ENCODE measurements at places on chromosomes 4 and X.

DNA sequence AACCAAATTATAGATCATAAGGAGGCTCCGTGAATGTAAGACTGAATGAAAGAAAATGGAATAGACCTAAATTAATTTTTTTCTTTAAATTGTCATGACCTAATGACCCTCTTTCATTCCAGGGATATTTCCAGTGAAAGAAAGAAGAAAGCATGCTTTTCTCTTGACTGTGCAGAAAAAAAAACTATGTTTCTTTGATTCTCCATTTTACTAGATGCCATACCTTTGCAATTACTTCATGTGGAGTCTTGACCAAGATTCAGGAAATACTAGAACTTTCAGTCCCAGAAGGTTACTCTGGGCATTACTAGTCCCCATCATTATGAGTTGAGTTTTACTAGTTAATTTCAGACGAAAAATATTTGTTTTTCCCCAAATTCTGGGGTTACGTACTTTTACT is 6.4 kb upstream of the COMMD8 start:
- H3K4me1 ChIP-seq = peaks cover 17% of the 10 kb centered on the region
- no peak overlapping the region for H3K27ac ChIP-seq
- no peaks in the 10 kb centered on the region for H3K36me3 ChIP-seq
- no peaks in the 10 kb centered on the region for H3K27me3 ChIP-seq

DNA sequence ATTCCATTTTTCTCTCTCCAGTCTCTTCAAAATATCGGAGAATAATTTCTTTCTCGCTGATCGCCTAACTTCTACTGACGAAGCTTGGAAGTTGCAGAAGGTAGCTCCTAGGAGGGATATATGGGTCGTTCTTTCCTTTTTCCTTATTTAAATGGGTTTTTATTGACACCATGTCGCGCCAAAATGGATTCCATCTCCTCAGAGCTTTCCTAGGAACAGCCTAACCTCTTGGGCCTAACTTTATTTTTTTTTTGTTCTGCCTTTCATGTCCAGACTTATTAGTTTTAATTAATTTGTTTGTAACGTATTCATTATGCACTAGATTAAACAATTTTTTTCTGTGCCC is 359.4 kb upstream of the ZCCHC13 start:
- no peak for DNase-seq
- peak overlapping the region; percentile 69 for H3K4me3 ChIP-seq
- H3K27ac ChIP-seq = peak overlapping the region; percentile 52
- H3K4me1 ChIP-seq = no peaks in the 10 kb centered on the region

DNA sequence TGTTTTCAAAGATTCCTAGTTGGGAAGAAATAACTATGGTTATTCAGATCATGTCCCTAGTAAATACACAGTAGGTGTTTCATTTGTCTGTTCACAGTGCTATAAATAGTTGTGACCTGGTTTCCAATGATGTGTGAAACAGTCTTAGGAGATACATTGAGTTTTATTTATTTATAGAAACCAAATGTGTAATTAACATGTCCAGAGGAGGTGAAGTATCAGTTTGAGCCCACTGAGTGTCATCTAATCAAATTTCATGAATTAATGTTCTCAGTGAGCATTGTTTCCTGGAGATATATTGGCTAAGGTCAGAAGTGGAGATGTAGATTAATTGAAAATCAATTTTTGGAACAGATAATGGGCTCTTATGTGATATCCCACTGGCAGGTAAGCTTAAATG is 996.3 kb downstream of the FSTL5 start:
- no peak overlapping the region for H3K4me3 ChIP-seq
- DNase-seq = no peak
- H3K36me3 ChIP-seq = no peaks in the 10 kb centered on the region
- H3K27me3 ChIP-seq = no peaks in the 10 kb centered on the region
- no peak overlapping the region for H3K27ac ChIP-seq

GRCh38 chr4:169815606-169816005 is 57.9 kb upstream of the HPF1 start:
- H3K36me3 ChIP-seq = no peaks in the 10 kb centered on the region
- no peak overlapping the region for H3K27ac ChIP-seq
- no peak overlapping the region for H3K4me3 ChIP-seq
- no peak for DNase-seq

GRCh38 chrX:118503260-118504041 is 7.8 kb downstream of the DOCK11 start:
- no peaks in the 10 kb centered on the region for H3K36me3 ChIP-seq
- H3K27me3 ChIP-seq = no peaks in the 10 kb centered on the region
- no peak overlapping the region for H3K4me3 ChIP-seq
- H3K4me1 ChIP-seq = no peaks in the 10 kb centered on the region
- DNase-seq = no peak

GRCh38 chr4:76272073-76272472 is 20.6 kb downstream of the FAM47E start:
- no peaks in the 10 kb centered on the region for H3K27me3 ChIP-seq
- H3K4me3 ChIP-seq = no peak overlapping the region
- no peaks in the 10 kb centered on the region for H3K4me1 ChIP-seq
- DNase-seq = no peak
- H3K36me3 ChIP-seq = no peaks in the 10 kb centered on the region

DNA sequence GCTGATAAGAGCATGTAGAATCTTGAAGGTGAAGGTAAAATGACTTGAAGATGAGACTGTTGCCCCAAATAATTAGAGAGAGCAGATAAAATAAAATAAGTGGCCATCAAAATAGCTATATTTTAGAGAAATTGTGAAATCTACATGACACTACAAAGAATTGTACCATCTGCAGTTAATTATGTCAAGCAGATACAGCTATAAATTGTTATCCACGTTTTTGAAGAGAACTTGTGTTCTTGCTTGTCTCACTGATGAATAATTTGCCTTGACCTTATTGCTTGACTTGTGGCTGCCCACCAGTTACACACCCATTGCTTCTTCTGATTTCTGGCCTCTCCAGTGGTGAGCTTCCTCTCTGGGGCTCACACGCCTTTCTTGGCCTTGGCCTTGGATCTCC is 75.8 kb upstream of the TNIP3 start:
- DNase-seq = no peak
- no peaks in the 10 kb centered on the region for H3K4me1 ChIP-seq
- no peaks in the 10 kb centered on the region for H3K36me3 ChIP-seq
- H3K27me3 ChIP-seq = no peaks in the 10 kb centered on the region

- peaks cover 20% of the 10 kb centered on the region for H3K27me3 ChIP-seq
- no peak overlapping the region for H3K27ac ChIP-seq
- DNase-seq = no peak
- no peaks in the 10 kb centered on the region for H3K4me1 ChIP-seq
Measured at GRCh38 chrX:137427816-137428215, 138.1 kb upstream of the ZIC3 start.

GRCh38 chr4:155959417-155959816 is 5.8 kb upstream of the CTSO start:
- H3K4me1 ChIP-seq = no peaks in the 10 kb centered on the region
- no peaks in the 10 kb centered on the region for H3K36me3 ChIP-seq
- no peak overlapping the region for H3K4me3 ChIP-seq
- H3K27ac ChIP-seq = no peak overlapping the region

- peak; percentile 79 for DNase-seq
- H3K4me1 ChIP-seq = no peaks in the 10 kb centered on the region
- H3K27ac ChIP-seq = peak overlapping the region; percentile 69
- peak overlapping the region; percentile 47 for H3K4me3 ChIP-seq
Measured at GRCh38 chrX:48802089-48802904, 430 bp downstream of the HDAC6 start.

DNA sequence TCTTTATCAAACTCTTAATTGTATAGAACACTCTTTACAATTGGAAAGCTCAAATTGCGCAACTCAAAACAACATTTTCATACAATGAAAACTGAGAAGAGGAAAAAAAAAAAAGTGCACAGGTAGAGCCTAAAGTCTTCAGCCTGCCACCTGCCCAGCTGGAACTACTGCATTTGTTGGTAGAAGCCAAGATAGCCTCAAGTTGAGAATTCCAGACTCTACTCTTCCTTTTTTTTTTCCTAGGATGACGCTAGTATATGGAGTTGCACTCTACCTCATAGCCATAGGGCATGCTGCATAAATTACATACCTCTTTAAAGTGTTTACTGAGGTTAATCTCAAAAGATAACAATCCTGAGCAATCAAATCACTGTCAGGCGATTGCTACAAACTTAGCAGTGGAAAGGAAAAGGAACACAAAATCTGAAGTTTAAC is 13.6 kb downstream of the ABCG2 start:
- no peak overlapping the region for H3K4me3 ChIP-seq
- no peak for DNase-seq

- DNase-seq = no peak
- no peak overlapping the region for H3K4me3 ChIP-seq
- peak overlapping the region; percentile 31 for H3K27ac ChIP-seq
- H3K4me1 ChIP-seq = no peaks in the 10 kb centered on the region
- H3K27me3 ChIP-seq = no peaks in the 10 kb centered on the region
- no peaks in the 10 kb centered on the region for H3K36me3 ChIP-seq
Measured at GRCh38 chr4:124079174-124079780, 633.3 kb downstream of the ANKRD50 start.

- H3K36me3 ChIP-seq = no peaks in the 10 kb centered on the region
- no peak for DNase-seq
- no peak overlapping the region for H3K4me3 ChIP-seq
- no peak overlapping the region for H3K27ac ChIP-seq
- no peaks in the 10 kb centered on the region for H3K27me3 ChIP-seq
Measured at GRCh38 chr4:90198086-90198847, 71.1 kb downstream of the CCSER1 start.

- no peaks in the 10 kb centered on the region for H3K36me3 ChIP-seq
- no peaks in the 10 kb centered on the region for H3K4me1 ChIP-seq
- H3K27ac ChIP-seq = no peak overlapping the region
- no peak overlapping the region for H3K4me3 ChIP-seq
- no peak for DNase-seq
- peaks cover 13% of the 10 kb centered on the region for H3K27me3 ChIP-seq
Measured at GRCh38 chr4:24956091-24956490, 43.2 kb upstream of the CCDC149 start.

DNA sequence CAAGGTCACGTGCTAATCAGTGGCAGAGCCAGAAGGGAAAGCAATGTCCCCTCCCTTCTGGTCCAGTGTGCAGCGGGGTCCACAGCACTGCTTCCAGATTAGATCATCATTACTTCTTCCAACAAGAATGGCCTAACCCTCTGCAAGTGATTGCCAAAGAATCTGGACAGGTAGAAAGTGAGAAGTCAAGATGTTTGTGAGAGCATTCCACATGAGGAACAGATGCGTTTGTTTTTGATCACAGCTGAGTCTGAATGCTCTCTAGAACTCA is 147.7 kb downstream of the SHROOM3 start:
- H3K4me3 ChIP-seq = no peak overlapping the region
- H3K27ac ChIP-seq = no peak overlapping the region
- no peaks in the 10 kb centered on the region for H3K27me3 ChIP-seq
- H3K4me1 ChIP-seq = no peaks in the 10 kb centered on the region
- no peaks in the 10 kb centered on the region for H3K36me3 ChIP-seq

GRCh38 chr4:55385201-55385649 is 10.5 kb upstream of the TMEM165 start:
- no peak for DNase-seq
- no peak overlapping the region for H3K4me3 ChIP-seq
- no peak overlapping the region for H3K27ac ChIP-seq
- no peaks in the 10 kb centered on the region for H3K4me1 ChIP-seq

- H3K27ac ChIP-seq = peak within 1 kb of the TSS; percentile 41
- H3K4me3 ChIP-seq = peak within 1 kb of the TSS; percentile 50
- H3K4me1 ChIP-seq = no peaks in the 10 kb centered on the region
- H3K27me3 ChIP-seq = no peaks in the 10 kb centered on the region
- H3K36me3 ChIP-seq = no peaks in the 10 kb centered on the region
- DNase-seq = peak; percentile 80
Measured at GRCh38 chrX:77910108-77910840, at the start of gene ATP7A. Gene ATP7A, plus strand, starts transcription at chrX:77910693. Its CDS starts 60,949 bp downstream, at chrX:77971642.

- no peaks in the 10 kb centered on the region for H3K27me3 ChIP-seq
- H3K27ac ChIP-seq = no peak overlapping the region
- DNase-seq = peak; percentile 53
- peaks cover 6% of the 10 kb centered on the region for H3K4me1 ChIP-seq
Measured at GRCh38 chrX:351736-352135, 33.1 kb upstream of the GTPBP6 start.

DNA sequence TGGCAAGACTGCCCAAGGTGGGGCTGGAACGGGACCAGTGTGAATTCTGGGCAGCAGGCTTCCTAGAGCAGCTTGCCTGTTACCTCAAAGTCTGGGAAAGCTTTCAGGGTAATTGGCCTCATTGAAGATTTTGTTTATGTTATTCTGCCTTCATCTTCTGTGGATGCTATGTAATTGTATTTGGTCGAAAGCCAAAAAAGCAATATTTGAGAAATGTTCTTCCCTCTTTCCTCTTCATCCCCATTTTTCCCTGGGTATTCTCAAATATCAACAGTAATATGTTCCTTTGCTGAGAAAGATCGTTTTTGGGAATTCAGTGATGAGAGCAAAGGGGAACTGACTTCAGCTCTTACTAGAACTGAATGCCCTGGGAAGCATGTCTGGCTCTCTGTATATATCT is 12.9 kb downstream of the TMEM131L start:
- H3K36me3 ChIP-seq = peaks cover 7% of the 10 kb centered on the region
- DNase-seq = no peak
- H3K4me1 ChIP-seq = peaks cover 8% of the 10 kb centered on the region
- H3K4me3 ChIP-seq = no peak overlapping the region
